Stimulated activated CD4-positive, alpha-beta T cell treated with anti-CD3 and anti-CD28 coated beads, Interleukin-4, amount 100 ng/mL, for 48 hours (primary cell): ENCODE measurements at places on chromosomes 12 and 14.

DNA sequence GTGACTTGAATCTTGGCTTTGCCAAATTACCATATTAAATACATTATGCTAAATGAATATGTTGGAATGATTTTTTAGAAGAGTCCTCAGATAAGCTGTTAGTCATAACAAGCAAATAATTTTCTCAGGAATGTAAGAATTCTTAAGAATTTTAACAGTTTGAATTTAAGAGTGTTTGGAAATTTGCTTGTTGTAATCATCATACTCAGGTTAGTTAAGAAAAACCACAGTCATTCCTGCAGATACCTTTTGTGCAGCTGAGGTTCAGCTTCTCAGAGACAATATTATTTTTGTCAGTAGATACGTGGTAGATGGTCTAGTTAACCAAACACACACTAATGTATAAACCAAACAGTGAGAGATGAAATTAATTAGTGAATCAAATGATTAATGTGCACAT, 8.9 kb downstream of the WNK1 start:
- DNase-seq: no peak

DNA sequence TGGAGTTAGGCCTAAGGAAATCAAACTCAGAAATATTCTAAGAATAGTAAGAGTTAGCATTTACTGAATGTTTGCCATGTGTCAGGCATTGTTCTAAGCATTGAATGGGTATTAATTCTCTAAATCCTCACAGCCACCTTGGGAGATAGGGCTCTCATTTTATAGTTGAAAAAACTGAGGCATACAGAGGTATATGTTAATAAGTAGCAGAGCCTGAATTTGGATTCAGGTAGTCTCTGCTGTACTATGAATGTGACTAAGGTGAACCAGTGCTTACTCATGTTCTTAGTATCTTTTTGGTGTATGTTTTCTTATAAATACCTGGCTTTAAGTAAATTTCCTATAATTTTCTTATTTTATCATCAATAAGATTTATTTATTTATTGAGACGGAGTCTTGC, 8.1 kb downstream of the ARF6 start:
- no peak for DNase-seq

- no peak for DNase-seq
Observed at GRCh38 chr12:16271062-16271461, 6.4 kb downstream of the SLC15A5 start.

- DNase-seq: no peak
Observed at GRCh38 chr12:132717531-132718387, 7.1 kb downstream of the PGAM5 start.

GRCh38 chr14:75917322-75917945, 64.4 kb downstream of the TGFB3 start:
- DNase-seq: no peak

DNA sequence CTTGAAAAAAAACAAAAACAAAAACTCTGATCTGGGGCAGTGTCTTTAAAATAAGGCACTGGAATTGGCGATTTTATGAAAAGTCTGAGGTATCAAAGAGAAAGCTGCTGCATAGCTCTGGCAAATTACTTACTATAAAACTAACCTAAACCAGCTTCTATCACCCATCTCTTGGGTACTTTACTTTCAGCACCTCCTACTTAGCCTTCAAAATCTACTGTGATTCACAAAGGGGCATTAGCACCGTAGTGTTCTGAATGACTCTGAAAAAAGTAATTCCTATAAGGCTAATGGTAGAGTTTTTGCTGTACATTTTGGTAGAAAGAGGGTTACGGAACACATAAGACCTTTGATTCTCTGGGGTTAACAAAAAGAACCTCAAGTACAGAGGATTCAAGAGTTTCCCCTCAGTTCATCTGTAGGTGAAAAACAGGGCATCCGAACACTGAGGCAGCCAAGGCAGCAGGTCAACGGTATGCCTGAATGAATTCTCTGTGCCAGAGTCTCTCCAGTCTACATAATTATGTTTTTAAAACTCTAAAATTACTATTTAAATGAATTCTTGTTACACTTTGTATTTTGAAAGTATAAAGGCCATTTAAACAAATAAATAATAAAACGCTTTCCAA, 101.5 kb downstream of the ELK3 start:
- DNase-seq: no peak

DNA sequence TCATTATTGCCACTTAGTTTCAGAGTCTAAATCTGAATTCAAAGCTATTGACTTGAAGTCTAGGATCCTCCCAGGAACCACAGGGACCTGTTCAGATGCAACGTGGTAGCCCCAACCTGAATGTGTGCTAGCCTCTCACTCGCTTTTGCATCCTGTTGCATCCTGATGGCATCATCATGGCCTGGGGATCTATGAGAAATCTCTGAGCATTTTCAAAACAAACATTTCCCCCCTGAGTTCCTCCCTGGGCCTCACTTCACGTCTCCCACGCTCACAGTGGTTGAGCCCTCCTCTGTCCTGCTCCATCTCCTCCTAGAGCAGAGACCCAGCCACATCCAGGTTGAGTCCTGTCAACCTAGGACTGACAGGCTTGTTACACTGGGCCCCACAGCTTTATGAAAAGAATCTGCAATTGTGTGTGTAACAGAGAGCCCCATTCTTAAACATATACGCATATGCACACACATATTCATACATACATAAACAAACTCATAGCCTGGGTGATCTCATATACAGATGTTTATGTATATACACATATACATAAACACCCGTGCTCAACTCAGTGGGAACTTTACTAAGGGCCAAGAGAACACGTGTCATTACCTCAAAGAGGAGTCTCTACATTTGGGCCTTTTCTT, 5.4 kb upstream of the KRT72 start:
- no peak for DNase-seq

DNA sequence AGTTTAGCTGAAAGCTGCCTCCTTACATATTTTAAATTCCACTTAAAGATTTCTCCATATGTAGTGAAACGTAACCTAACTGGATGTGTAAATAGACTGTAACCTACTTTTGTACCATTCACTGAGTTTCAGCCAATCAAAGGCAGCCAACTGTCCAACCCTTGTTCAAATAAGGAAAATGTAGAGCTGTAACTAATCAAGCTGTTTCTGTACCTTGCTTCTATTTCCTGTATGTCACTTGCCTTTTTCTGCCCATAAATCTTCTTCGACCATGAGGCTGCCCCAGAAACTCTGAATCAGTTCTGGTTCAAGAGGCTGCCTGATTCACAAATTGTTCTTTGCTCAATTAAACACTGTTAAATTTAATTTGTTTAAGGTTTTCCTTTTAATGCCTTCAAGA, 6.3 kb downstream of the SLC7A8 start:
- no peak for DNase-seq

- DNase-seq: no peak
Observed at GRCh38 chr12:53200458-53201176, 6.4 kb downstream of the ITGB7 start.

GRCh38 chr12:107436376-107436775, 249.2 kb upstream of the PWP1 start:
- no peak for DNase-seq

GRCh38 chr14:87995500-87996290, 2.7 kb upstream of the GALC start:
- no peak for DNase-seq

- no peak for DNase-seq
Observed at GRCh38 chr14:52370406-52370935, 56.4 kb downstream of the PTGER2 start.

GRCh38 chr14:96135285-96135684, 69.4 kb upstream of the BDKRB2 start:
- DNase-seq: no peak

DNA sequence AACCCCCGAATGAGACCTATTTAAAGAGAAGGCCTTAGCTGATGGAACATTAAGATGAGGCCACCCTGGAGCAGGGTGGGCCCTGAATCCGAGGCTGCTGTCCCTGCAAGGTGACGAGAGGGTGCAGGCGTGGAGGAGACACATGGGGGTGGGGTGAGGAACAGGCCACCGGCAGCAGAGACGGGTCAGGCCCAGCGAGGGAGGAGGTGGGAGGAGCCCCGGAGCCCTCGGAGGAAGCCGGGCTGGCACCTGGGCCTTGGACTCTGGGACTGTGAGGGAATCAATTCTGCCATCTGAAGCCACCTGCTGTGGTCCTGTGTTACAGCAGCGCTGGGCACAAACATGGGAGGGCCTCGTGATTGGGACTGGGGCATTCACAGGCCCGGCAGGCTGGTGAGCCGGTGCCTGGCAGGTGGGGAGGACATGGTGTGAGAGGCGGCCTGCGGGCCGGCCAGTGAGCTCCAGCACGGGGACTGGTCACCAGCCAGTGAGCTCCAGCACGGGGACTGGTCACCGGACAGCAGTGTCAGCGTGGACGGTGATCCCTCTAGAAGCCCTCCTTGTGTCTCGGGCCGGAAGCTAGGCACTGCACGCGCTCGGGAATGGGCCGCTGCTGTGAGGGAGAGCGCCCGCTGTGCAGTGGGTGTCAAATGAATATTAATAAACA, 46.7 kb downstream of the NOC4L start:
- no peak for DNase-seq

- DNase-seq: no peak
Observed at GRCh38 chr12:89966495-89967240, 258.0 kb upstream of the ATP2B1 start.

- DNase-seq: no peak
Observed at GRCh38 chr12:12194206-12194605, 72.6 kb downstream of the LRP6 start.

DNA sequence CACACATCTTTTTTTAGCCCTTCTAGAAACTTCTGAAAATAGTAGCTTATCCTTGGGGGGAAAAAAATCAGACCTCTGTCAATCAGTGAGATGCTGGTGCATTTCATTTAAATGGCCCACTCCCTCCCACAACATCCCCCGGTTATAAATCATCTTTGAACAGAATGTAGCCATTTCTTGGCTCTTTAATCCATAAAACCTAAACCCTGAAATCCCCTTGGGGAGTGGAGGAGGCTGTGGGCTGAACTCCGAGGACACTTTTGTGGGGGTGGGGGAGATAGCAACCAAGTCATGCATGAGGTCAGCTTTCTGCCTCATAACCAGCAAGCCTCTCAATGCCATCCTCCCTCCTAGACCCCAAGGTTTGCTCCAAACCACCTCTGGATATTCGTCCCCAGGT, 21.0 kb downstream of the HRK start:
- no peak for DNase-seq

GRCh38 chr12:72369423-72369959, 97.3 kb downstream of the TRHDE start:
- DNase-seq: no peak

- no peak for DNase-seq
Observed at GRCh38 chr14:37658156-37658555, 62.7 kb downstream of the TTC6 start.

DNA sequence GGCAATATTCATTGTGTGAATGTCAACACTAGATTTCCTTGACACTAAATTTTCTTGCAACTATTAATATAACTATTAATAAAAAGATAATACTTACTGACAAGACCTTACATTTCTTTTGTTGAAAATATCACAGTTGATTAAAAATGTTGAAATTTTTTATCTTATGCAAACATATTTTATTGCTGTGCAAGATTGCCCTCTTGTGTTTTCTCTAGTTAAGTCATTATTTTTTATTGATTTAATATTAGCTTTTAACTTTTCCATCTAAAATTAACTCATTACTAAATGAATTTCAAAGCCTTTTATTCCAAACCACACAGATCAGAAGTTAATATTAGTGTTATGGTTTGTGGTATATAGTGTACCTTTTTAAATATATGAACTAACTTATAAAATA, 11.7 kb upstream of the NAA30 start:
- no peak for DNase-seq

GRCh38 chr12:49133014-49133413, 1.8 kb upstream of the TUBA1B start:
- no peak for DNase-seq

DNA sequence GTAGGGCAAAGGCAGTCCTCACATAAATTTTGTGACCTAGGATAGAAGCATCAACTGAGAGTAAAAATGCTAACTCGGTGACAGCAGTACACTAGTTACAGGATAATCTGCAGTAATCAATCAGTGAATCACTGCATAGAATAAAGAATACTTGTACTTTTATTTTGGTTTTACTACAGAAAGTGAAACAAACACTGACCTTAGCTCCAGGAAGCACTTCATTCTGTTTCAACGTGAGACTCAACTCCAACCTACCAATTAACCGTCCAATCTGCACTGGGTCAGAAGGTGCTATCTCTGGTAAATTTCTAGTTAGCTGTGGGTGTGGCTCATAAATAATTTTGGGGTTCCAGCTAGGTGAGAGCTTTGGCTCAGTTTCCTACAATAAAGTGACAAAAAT, 21.8 kb downstream of the ATG2B start:
- DNase-seq: no peak

DNA sequence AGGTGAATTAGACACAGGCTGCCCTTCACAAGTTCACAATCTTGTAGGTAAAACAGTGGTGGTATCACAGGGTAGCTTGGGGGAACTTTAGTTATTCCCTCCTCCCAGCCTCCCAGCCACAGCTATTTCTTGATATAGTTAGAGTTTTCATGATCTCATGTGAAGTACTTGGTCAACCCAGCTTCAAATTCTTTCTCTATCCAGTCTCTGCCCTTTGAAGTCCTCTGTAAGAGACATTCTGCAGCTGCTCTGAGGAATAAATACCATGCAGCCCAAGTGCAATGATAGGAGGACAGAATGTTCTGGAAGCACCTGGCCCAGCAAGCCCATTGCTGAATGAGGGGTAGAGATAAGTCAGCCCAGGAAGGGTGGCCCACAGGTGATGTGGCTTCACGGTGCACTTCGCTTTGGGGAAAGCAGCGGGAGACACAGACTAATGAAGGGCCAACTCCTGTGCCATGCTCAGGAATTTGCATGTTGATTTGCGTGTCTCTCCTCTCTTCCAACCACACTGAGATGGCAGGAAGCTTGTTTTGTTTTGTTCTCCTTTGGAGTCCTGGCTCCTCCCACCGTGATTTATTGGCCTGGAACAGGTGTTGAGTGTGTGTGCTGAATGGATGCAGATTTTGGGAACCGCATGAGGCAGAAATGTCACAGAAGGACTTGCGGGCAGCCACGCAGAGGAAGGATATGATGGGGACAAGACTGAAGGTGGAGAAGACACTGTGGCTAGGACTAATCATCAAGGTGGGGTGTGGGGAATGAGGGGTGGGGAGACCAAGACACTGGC, 8.0 kb upstream of the TXNRD1 start:
- no peak for DNase-seq

DNA sequence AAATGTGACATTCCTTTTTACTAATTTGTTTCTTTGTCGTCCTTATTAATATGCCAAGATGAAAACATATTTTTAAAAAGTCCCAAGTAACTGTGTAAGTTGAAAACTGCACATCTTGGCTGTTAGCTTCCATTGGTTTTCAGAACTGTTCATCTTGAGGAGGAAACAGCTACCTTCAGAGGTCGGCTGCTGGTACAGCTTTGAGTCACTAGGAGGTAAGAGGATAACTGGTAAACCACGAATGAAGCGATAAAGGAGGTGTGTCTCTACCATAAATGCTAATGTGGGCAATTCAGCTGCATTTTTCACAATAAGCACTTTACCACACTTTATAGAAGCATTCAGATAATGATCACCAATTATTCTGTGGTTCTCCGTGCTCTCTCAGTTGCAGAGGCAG, 137.5 kb upstream of the KRAS start:
- peak; percentile 49 for DNase-seq

GRCh38 chr12:101696251-101697196, 916 bp upstream of the CHPT1 start:
- DNase-seq: no peak

- no peak for DNase-seq
Observed at GRCh38 chr12:6866920-6867412, 365 bp upstream of the TPI1 start.
